ENCODE measurements at places on chromosomes 5 and 9. TPM values are rescaled to one million over a fixed set of nuclear protein-coding genes. Genes with fewer than 3 reads are reported as not detected.

PCDHGA4 gene
- 4.7 TPM for total RNA-seq

GPR151 gene
- total RNA-seq = not detected

KCNN2 gene
- not detected for total RNA-seq

DDX31 gene
- total RNA-seq = 13.3 TPM

TCOF1 gene
- 16.4 TPM for total RNA-seq

FAXDC2 gene
- 7.8 TPM for total RNA-seq

PCDHGA1 gene
- 0.54 TPM for total RNA-seq

GRIN1 gene
- total RNA-seq = not detected

SPOCK1 gene
- total RNA-seq = 123 TPM

IRGM gene
- total RNA-seq = not detected

TSLP gene
- total RNA-seq = 0.72 TPM

HDHD3 gene
- 8.4 TPM for total RNA-seq

LCN15 gene
- not detected for total RNA-seq
